NB4 (cell line): ENCODE measurements at places on chromosomes 11 and 22.

GRCh38 chr11:126816645-126817044, 183.9 kb downstream of the KIRREL3 start:
- peak; percentile 23 for DNase-seq

- DNase-seq, result no peak
Observed at GRCh38 chr22:23149743-23150238, 4.5 kb downstream of the RAB36 start.

DNA sequence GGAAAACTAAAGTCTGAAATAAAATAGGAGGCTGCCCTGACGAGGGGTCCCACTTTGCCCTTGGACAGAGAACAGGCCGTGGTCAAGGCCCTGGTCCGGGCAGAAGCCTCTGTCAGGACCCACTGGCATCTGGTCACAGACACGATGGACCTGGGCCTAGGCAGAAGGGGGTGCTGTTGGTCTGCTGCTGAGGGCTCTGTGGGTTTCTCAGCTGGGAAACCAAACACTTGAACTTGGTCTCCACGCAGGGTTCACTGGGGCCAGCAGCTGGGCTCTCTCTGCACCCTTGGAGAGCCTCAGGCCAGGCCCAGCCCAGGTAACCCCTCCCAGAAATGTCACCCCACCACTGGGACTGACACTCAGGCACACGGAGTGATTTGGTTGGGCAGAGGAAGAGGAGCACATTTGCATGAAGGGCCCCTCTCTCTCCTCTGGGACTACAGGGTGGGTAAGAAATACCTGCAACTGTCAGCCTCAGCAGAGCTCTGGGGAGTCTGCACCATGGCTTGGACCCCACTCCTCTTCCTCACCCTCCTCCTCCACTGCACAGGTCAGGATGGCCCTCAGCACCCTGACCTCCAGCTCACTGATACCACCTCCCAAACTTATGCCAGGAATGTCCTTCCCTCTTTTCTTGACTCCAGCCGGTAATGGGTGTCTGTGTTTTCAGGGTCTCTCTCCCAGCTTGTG, 48.1 kb upstream of the TOP3B start:
- peak; percentile 62 for DNase-seq

GRCh38 chr22:28316014-28316413, 363.6 kb downstream of the TTC28 start:
- no peak for DNase-seq

DNA sequence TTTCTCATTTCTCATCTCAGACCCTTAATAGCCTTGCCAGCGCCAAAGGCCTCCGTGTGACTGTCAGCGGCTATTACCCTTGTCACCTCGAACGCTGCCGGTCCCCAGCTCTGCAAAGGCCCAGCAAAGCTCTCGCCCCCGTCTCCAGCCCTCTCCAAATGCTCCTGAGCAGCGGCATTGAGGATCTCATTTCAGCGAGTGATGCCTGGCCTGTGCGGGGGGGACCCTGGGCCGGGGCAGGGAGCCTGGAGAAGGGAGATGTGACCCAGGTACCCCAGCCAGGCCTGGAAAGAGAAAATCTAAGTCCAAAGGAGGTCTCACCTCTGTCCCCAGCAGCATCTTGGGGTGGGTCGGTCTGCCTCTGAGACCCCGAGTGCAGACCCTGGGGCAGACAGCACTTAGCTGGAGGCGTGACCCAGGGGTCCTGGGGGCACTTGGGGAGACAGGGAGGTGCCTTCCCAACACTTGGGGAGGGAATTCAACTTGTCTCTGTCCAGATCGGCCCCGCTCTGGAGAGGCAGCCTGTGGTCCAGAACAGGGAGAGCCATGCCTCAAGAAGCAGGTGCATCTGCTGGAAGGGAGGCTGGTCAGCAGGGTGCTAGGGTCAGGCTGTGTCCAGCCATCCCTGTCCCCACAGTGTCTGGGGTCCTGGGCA, 521.3 kb downstream of the TBC1D22A start:
- no peak for DNase-seq

GRCh38 chr11:32830413-32830738, 649 bp downstream of the PRRG4 start:
- peak; percentile 82 for DNase-seq

- no peak for DNase-seq
Observed at GRCh38 chr11:66477263-66478201, 2.7 kb upstream of the DPP3 start.

- no peak for DNase-seq
Observed at GRCh38 chr22:48488149-48488551, 1339.5 kb downstream of the BRD1 start.

DNA sequence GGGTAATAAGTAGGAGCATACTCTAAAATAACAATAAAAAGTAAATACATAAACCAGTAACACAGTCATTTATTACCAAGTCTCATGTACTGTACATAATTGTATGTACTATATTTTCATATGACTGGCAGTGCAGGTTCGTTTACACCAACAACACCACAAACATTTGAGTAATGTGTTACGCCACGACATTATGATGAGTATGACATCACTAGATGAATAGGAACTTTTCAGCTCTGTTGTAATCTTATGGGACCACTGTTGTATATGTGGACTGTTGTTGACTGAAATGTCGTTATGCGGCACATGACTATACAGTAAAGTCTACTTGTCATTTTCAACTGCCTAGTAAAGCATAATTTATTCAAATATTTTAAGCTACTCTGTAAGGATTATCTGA, 18.6 kb downstream of the KIF18A start:
- no peak for DNase-seq

GRCh38 chr11:124898711-124899110, 1.0 kb upstream of the ROBO4 start:
- no peak for DNase-seq

- no peak for DNase-seq
Observed at GRCh38 chr11:63480039-63480438, 10.9 kb downstream of the PLAAT5 start.

DNA sequence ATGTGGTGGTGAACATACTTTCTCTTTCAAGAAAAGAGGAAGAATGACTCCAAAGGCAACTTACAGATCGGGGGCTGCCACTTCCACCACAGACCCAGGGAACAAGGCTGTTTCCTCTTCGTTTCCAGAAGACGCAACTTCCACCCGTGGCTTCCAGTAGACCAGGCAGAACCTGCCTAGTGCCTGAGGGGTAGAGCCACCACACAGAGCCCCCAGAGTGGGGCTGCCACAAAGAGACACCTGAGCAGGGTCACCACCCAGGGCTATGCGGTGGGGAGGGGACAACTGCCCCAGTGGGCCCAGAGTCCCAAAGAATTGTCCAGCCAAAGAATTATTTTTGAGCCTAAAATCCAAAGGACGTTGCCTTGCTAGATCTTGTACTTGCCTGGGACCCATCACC, 16.7 kb upstream of the PHF21B start:
- peak; percentile 13 for DNase-seq

GRCh38 chr11:96036863-96037262, 113.0 kb upstream of the MTMR2 start:
- DNase-seq, result no peak

- DNase-seq, result no peak
Observed at GRCh38 chr11:8168485-8169257, at the start of gene RIC3. Gene RIC3, minus strand, starts transcription at chr11:8169025. Its CDS starts 36 bp downstream, at chr11:8168989.

DNA sequence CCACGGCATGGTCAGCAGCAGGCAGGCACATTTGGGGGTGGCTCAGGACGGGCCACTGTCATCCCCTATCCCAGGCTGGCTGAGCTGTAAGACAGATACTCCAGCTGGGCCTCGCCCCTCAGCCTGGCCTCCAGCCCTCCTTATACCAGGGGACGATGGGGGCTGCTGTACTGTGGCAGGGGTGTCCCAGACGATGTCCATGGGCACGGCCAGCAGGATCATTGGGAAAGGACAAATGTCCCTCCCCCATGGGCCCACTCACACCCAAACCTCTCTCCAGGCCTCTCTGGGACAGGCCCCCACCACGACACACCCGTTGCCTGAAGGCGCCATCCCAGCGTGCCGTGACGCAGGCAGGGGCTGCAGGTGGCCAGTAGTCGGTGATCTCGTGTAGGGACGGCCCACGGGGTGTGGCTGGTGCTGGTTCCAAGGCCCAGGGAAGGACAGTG, 1.5 kb upstream of the IL17REL start:
- no peak for DNase-seq

GRCh38 chr22:28237112-28237511, 318.1 kb upstream of the PITPNB start:
- DNase-seq, result no peak

DNA sequence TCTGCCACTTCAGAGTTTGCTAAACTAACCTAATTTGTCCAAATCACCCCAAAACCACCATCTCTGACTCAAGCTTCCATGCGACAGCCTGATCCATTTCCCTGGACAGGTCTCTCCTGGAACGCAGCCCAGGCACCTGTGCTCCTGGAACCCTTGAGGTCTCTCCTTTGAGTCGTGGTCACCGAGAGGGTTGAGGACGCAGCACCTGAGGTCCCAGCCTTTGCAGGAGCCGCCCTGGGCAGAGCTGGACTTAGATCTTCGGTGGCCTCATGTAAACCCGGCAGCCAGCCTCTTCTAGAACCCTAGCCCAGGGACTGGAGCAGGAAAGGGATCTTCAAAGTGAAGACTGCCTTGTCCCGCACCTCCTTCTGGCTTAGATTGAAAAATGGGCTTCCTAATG, 37.6 kb downstream of the ASRGL1 start:
- DNase-seq, result no peak

DNA sequence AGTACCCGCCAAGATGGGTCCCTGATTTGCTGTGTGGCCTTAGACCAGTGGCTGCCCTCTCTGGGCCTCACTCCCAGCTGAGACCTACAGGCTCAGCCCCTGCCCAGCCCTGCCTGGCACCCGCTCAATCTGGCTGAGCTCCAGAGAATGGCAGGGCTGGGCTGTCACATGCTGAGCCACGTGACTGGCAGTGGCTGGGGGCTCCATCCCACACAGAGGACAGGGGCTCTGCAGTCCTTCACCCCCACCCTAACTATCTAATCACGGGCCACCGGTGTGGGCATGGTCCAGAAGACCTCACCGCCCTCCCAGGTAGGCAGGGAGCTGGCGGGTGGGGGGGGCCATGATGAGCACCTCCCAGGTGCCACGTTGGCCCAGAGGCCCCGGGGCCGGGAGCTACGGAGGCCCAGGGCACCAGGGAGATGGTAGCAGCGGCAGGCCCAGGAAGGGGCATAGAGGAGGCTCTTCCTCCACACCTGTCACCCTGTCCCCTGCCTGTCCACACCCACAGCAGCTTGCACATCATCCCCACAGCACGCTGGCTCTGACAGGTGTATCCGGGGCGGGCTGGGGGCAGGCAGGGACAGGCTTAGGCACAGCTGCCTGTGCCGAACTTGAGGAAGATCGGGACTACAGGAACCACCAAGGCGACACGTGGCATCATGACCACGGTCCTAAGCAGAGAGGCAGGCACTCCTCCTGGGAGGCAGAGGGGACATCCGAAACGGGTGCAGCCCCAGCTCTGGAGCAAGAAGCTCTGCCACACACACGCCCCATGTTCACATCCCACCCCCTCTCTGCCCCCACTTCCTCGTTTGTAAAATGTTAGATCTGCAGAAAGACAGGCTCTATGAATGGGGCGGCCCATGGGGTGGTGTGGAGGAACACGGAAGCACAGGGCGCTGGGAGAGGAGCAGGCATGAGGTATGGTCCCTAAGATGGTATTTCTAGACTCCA, 1.5 kb upstream of the ALDH3B1 start:
- peak; percentile 73 for DNase-seq

GRCh38 chr11:2533587-2534133, 88.9 kb downstream of the KCNQ1 start:
- peak; percentile 92 for DNase-seq

- no peak for DNase-seq
Observed at GRCh38 chr11:110141812-110142211, 48.6 kb downstream of the ZC3H12C start.

DNA sequence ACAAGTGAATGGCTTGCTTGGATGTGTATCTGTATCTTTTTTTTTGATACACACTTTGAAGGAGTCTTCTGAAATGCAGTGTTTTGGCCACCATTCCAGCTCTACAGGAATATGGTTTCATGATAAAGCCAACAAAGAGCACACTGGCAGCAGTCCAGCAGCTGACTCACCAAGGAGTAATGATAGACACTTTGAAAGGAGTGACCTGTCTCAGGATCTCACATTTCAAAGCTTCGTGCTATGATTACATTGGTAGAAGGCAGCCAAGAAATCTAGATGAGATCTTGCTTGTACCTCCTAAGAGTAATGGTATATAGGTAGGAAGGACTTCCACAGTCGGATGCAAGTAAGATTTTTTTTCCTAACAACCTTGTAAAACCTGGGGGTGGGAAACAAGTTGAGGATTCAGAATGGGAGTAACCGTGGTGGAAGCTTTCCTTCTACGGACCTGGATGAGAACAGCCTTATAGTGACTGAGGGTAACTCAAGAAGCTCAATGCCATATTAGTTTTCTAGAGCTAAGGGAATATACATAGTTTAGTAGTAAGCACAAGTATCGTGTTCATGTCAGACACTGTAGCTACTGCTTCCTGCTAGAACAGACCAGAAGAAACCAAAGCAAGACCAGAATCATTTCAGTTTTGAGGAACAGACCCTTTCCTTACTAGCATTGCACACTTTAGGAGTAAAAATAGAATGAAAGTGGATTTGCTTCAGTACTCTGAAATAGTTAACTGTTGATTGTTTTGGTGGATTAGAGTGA, 25.0 kb downstream of the MTMR3 start:
- peak; percentile 69 for DNase-seq

- DNase-seq, result no peak
Observed at GRCh38 chr11:94433049-94433448, 31.8 kb upstream of the GPR83 start.

DNA sequence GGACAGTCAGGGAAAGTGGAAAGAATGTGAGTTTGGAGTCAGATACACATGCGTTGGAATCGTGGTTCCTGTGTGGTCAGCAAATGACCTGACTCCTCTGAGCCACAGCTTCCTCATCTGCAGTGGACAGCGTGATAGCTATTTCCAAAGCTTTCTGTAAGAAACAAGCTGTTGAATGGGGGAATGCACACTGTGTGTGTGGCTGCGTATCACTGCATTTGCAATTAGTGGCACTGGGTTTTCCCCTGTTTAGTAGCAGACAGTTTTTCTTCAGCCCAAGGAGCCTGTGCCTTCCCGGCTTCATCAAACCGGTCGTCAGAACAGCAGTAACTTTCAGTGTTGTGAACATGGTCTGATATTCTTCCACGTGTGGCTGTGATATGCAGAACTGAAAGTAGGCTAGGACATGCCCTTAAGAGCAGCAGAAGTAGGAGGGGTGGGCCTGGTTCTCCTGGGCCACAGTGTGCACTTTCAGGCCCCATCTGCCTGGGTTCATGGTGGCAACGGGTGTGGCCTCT, 121.5 kb downstream of the RRAS2 start:
- peak; percentile 20 for DNase-seq

GRCh38 chr11:77027275-77027674, 6.9 kb upstream of the B3GNT6 start:
- DNase-seq, result no peak
